ENCODE measurements at places on chromosomes 16 and 17.

GRCh38 chr17:41308918-41309359 is at the start of gene KRTAP16-1:
Gene KRTAP16-1 (minus strand): TSS chr17:41309309. CDS start chr17:41309253, 56 bp downstream.
- no peak for DNase-seq

- no peak for DNase-seq
Observed at GRCh38 chr16:52301026-52301425, 245.9 kb downstream of the TOX3 start.

GRCh38 chr16:88610909-88611812 is 27.2 kb upstream of the IL17C start:
- DNase-seq, result no peak

DNA sequence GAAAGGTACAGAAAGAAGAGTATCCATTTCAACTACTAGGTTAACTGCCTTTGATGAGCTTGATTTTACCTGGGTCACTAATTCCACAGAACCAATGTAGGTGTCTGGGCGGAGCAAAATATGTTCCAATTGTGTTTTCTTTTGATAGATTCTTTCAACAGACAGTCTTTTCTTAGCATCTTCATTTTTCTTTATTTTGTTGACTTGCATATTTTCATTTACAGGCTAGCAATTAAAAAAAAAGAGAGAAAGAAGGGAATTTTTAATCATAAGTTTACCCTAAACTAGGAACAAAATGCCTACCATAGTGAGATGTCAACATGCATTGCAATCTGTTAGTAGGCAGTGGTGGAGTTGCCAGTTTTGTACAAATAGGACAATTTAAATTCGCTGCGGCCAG is 1.0 kb downstream of the TOP2A start:
- DNase-seq, result no peak

- no peak for DNase-seq
Observed at GRCh38 chr17:43753493-43754129, 5.0 kb downstream of the SOST start.

DNA sequence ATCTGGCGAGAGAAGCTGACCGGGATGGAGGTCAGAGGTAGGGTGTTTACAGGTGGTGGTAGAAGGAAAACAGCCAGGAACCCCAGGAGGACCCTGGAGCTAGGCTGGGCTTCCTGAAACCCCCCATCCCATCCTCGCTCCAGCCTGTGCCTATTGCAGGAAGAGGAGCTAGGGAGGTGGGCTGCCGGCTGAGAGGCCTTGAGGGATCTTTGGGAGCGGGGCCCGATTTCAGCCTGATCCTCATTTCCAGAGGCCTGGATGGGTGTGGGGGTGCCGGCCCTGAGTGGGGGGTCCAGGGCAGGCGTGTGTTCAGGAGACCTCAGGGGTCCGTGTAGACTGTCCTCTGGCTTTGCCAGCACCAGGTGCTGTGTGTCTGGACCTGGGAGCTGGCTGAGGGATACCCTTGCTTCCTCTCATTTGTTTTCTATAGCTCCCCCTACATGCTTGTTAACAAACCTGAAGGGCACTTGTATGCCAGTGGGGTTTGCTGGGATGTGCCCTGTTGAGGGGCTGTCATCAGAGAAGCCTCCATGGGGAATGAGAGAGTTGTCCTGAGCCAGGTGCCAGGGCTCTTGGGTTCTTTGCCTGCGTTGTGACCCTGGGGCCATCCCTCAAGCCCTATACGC is 18.9 kb upstream of the RAP1GAP2 start:
- no peak for DNase-seq

DNA sequence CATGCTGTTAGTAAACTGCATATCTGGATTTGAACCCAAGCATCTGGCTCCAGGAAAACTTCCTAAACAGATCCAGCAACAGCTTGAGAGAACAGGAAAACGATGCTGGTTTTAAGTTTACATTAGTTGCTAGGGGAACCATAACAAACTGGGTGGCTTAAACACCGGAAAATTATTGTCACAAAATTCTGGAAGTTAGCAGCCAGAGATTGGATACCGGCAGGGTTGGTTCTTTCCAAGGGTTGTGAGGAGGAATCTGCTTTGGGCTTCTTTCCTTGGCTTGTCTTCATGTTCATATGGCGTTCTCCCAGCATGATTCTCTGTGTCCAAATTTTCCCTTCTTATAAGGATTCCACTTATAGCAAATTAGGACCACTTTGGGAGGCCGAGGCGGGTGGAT is 276.9 kb upstream of the TOM1L1 start:
- DNase-seq, result no peak

- no peak for DNase-seq
Observed at GRCh38 chr17:50916708-50917417, 50.7 kb upstream of the TOB1 start.

- DNase-seq, result no peak
Observed at GRCh38 chr17:74061758-74062157, 141.7 kb upstream of the RPL38 start.

DNA sequence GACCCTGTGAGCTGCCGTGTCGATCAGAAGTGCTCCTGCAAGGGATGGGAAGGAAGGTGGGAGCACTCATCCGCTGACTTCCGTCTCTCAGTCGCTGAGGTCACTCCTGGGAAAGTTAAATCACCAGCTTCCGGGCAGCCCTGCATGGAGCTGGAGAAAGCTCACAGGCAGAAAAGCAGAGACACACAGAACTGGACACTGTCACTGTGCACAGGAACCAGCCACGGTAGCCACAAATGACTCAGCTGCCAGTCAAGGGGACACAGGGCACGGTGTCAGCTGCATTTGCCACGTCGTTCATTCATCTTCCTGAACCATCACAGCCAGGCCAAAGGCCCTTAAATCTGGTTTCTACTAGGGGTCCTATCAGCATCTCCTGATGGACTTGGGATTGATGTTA is 226.4 kb upstream of the PSMD7 start:
- DNase-seq, result no peak

Data from inflammatory macrophage treated with lipopolysaccharide for 1 hour (primary cell).